T-cell (primary cell): ENCODE measurements at places on chromosomes 3 and 15. TPM values are rescaled to one million over a fixed set of nuclear protein-coding genes. Genes with fewer than 3 reads are reported as not detected.

The ANKRD63 gene
- total RNA-seq, result 0.38 TPM

The ISLR2 gene
- total RNA-seq, result 0.06 TPM

The MKRN2OS gene
- total RNA-seq, result not detected

The GHRL gene
- 0.53 TPM for total RNA-seq

The CLDN16 gene
- not detected for total RNA-seq

The LTK gene
- 6.8 TPM for total RNA-seq

The NR1I2 gene
- 0.39 TPM for total RNA-seq

GRCh38 chr3:184874709-184875644, 63.0 kb downstream of the VPS8 start:
- DNase-seq, result no peak
- no peaks in the 10 kb centered on the region for H3K36me3 ChIP-seq
- no peaks in the 10 kb centered on the region for H3K4me1 ChIP-seq
- H3K27ac ChIP-seq, result no peak overlapping the region
- H3K4me3 ChIP-seq, result no peak overlapping the region

DNA sequence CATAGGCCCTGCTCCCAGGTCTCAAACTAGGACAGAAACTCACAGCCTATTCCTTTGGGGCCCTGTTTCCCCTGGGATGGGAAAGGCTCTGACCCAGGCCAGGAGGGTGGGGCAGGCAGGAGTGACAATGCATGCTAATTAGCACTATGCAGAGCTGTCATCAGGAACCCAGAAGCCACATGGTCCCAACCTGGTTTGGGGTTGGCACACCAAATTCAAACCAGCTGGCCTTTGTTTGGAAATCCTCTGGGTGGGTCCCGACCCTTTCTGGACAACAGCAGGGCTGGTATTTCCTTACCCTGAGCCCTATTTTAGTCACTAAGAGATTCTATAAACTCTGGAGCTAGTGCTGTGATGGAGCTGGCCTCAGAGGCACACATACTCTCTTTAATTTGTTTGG, 166.2 kb downstream of the LRTM1 start:
- H3K36me3 ChIP-seq, result no peaks in the 10 kb centered on the region
- H3K27ac ChIP-seq, result no peak overlapping the region
- H3K27me3 ChIP-seq, result no peaks in the 10 kb centered on the region
- H3K4me1 ChIP-seq, result no peaks in the 10 kb centered on the region
- no peak for DNase-seq

DNA sequence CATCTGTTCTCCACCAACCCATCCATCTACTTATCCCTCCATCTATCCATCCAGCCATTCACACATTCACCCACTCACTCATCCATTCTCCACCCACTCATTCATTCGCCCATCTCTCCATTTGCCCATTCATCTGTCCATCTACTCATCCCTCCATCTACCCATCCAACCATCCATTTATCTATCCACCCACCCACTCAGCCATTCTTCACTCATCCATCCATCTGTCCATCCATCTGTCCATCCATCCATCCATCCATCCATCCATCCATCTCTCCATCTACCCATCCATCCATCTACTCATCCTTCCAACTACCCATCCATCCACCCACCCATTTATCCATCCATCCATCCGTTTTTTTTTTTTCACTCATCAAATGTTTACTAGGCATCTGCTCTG, 13.9 kb downstream of the FAM3D start:
- H3K4me3 ChIP-seq, result no peak overlapping the region
- no peaks in the 10 kb centered on the region for H3K27me3 ChIP-seq
- no peaks in the 10 kb centered on the region for H3K36me3 ChIP-seq
- no peaks in the 10 kb centered on the region for H3K4me1 ChIP-seq
- H3K27ac ChIP-seq, result no peak overlapping the region

- no peaks in the 10 kb centered on the region for H3K36me3 ChIP-seq
- no peak overlapping the region for H3K27ac ChIP-seq
- no peaks in the 10 kb centered on the region for H3K27me3 ChIP-seq
- no peaks in the 10 kb centered on the region for H3K4me1 ChIP-seq
These were observed 315.0 kb downstream of the OXSM start for GRCh38 chr3:26104851-26105251.

DNA sequence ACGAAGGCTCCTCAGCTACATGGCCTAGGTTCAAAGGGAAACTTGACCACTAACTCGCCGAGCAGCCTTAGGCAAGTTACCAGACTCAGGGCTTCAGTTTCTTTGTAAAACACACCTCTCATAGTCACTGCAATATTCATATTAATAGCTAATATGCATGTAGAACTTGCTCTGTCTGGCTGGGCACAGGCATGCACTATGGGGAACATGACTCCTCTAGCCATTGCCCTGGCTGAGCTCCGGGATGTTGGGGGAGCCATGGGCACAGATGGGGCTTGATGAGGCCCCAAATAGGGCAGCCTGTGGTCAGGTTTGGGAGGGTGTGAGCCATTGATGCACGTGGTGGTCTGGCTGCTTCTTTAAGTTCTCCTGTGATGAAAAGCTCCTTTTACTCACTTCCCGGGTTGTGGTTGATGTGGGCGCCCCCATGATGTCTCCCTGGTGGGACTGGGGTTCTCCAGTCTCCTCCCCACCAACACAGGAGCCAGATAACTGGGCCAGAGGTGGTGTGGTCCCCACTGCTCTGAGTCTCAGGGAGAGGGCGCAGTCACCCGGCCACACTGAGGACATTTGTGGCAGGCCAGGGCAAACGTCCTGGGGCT, 29.4 kb upstream of the DUSP7 start:
- no peak overlapping the region for H3K27ac ChIP-seq
- no peaks in the 10 kb centered on the region for H3K27me3 ChIP-seq
- no peak overlapping the region for H3K4me3 ChIP-seq
- peaks cover 2% of the 10 kb centered on the region for H3K4me1 ChIP-seq
- DNase-seq, result no peak
- H3K36me3 ChIP-seq, result no peaks in the 10 kb centered on the region

- no peaks in the 10 kb centered on the region for H3K36me3 ChIP-seq
- DNase-seq, result no peak
- no peaks in the 10 kb centered on the region for H3K4me1 ChIP-seq
- no peak overlapping the region for H3K4me3 ChIP-seq
- H3K27ac ChIP-seq, result no peak overlapping the region
- no peaks in the 10 kb centered on the region for H3K27me3 ChIP-seq
These were observed 200.5 kb upstream of the LRTM1 start for GRCh38 chr3:55128225-55128823.

DNA sequence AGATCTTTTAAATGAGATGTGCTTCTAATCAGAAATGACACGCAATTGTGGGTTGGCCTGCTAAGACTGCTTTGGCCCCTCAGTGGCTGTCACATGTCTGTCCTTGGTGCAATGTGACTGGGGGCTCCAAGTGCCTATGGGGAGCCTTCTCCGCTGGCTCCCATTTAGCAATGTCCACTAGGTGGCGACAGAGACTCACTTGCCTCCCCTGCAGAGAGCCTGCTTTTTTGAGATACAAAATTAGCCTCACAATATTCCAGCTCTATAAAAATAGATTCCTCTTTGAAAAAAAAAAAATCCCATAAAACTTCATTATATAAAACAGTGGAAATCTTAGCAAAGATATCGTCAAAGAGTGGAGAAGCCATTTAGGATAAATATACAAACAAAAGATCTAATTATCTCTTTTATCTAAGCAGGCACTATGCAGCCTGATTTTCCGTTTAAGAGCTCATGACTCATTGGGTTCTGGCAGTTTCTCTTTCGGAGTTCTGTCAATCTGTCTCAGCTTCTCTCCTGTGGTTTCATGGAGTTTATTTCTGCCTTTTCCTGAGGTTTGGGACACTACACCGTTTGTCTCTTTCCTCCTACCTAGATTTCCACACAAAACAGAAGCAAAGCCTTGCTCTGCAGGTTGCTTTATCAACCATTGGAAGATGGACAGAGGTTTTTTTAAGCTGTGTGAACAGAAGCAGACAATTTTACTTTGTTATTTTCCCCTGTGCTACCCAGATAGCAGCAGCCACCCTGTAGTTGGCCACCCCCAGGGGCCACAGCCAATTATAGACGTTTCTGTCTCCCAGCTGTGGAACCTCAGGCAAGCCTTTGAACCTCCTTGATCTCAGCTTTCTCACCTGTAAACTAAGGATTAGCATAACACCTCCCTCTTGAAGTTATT, 68.4 kb upstream of the TNFAIP8L3 start:
- H3K4me3 ChIP-seq, result no peak overlapping the region
- H3K4me1 ChIP-seq, result no peaks in the 10 kb centered on the region
- H3K27ac ChIP-seq, result no peak overlapping the region
- DNase-seq, result peak; percentile 26
- peaks cover 10% of the 10 kb centered on the region for H3K27me3 ChIP-seq

DNA sequence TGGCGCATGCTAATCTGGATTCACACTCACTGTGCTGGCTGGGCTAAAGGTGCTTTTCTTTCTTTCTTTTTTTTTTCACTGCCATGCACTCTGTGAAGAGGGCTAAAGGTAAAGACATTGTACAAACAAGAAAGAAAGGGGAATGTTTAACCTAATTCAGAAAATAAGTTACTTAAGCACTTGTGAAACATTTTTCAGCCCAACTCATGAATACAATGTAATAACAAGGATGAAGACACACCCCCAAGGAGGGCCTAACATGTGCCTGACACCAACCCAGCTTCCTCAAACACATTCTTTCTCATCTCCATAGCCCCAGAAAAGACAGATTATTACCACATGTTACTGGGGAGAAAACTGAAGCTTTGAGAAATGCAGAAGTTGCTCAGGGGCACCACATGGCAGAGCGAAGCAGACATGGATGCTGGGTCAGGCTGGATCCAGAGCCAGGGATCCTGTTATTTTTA, 5.7 kb downstream of the STIMATE start:
- no peak for DNase-seq
- no peaks in the 10 kb centered on the region for H3K27me3 ChIP-seq
- no peak overlapping the region for H3K4me3 ChIP-seq
- peaks cover 50% of the 10 kb centered on the region for H3K4me1 ChIP-seq

DNA sequence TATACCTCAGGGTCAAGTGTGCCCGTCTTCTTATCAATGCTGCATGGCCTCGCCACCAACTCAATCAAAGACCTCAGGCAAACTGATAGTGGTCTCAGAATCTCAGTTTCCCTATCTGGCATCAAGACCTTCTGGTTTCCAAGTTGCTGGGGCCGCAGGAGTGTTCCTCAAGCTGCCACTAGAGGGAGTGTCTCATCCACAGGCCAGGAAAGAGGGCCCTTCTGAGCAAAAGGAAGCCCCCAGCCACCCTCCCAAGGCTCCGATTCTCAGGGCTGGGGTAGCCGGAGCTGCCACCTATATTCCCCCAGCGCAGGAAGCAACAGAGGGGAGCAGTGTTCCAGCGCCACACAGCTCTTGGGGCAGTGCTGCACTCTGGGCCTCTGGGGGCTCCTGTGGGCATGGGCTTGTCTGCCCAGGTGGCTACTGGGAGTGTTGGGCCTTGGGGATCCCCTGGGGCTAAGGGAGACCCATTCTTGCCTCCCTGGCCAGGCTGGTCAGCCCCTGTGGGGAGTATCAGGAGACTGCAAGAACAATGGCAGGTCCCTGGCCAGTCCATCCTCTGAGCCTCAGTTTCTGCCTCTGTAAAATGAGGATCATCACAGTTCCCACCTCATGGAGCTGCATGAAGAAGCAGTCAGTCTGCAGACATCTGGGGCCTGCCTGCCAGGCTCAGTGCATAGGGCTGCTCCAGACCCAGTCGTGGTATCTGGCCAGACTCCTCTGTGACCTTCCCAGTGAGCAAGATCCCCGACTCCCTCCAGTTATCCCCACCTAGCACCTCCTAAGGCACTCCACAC, 23.4 kb upstream of the SEC13 start:
- no peak for DNase-seq
- H3K4me3 ChIP-seq, result no peak overlapping the region
- H3K36me3 ChIP-seq, result no peaks in the 10 kb centered on the region
- H3K27ac ChIP-seq, result no peak overlapping the region
- no peaks in the 10 kb centered on the region for H3K4me1 ChIP-seq
- no peaks in the 10 kb centered on the region for H3K27me3 ChIP-seq

- no peaks in the 10 kb centered on the region for H3K27me3 ChIP-seq
- no peaks in the 10 kb centered on the region for H3K36me3 ChIP-seq
- no peak overlapping the region for H3K4me3 ChIP-seq
- no peak for DNase-seq
- H3K4me1 ChIP-seq, result no peaks in the 10 kb centered on the region
These were observed 66.9 kb upstream of the MYO5C start for GRCh38 chr15:52362497-52362896.

- no peaks in the 10 kb centered on the region for H3K36me3 ChIP-seq
- peak within 1 kb of the TSS; percentile 95 for H3K4me3 ChIP-seq
- H3K27me3 ChIP-seq, result no peaks in the 10 kb centered on the region
- DNase-seq, result no peak
These were observed at the start of gene ARPP21 for GRCh38 chr3:35639254-35640186. Gene ARPP21 (plus strand): TSS chr3:35639525. CDS start chr3:35681752, 42,227 bp downstream.

- H3K27me3 ChIP-seq, result no peaks in the 10 kb centered on the region
- H3K27ac ChIP-seq, result no peak overlapping the region
- no peak for DNase-seq
- peaks cover 12% of the 10 kb centered on the region for H3K4me1 ChIP-seq
- no peak overlapping the region for H3K4me3 ChIP-seq
These were observed 3.5 kb downstream of the NSMCE3 start for GRCh38 chr15:29266052-29266582.

GRCh38 chr15:83300826-83301225, 16.4 kb upstream of the BNC1 start:
- no peaks in the 10 kb centered on the region for H3K36me3 ChIP-seq
- H3K27me3 ChIP-seq, result no peaks in the 10 kb centered on the region
- no peak for DNase-seq
- H3K4me1 ChIP-seq, result no peaks in the 10 kb centered on the region

- no peak overlapping the region for H3K4me3 ChIP-seq
- H3K36me3 ChIP-seq, result no peaks in the 10 kb centered on the region
- no peak for DNase-seq
- no peak overlapping the region for H3K27ac ChIP-seq
- H3K27me3 ChIP-seq, result no peaks in the 10 kb centered on the region
These were observed 192.5 kb downstream of the SHOX2 start for GRCh38 chr3:157913741-157914150.

GRCh38 chr3:14488286-14489041, 51.7 kb downstream of the GRIP2 start:
- DNase-seq, result no peak
- H3K36me3 ChIP-seq, result peaks cover 54% of the 10 kb centered on the region
- no peaks in the 10 kb centered on the region for H3K4me1 ChIP-seq
- H3K4me3 ChIP-seq, result no peak overlapping the region
- no peaks in the 10 kb centered on the region for H3K27me3 ChIP-seq

DNA sequence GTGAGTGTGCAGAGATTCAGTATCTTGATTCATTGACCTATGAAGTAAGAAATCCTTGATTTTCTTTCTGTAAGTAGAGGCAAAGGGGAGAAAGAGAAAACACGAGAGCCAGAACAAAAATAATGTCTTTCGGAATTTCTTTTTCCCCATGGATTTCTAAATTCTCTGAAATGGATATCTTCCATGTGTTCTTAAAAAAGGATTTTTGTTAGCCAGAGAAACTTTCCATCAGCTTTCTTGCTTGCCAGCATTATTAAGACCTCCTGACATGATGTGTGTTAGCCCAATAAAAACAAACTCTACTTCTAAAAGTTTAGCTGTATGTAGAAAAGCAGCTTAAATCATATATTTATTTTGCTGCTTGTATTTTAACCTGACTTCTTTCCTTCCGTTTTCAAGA, 122.3 kb upstream of the AADACL2 start:
- H3K27ac ChIP-seq, result no peak overlapping the region
- H3K36me3 ChIP-seq, result no peaks in the 10 kb centered on the region
